ENCODE measurements at places on chromosomes 2 and 18. TPM values are rescaled to one million over a fixed set of nuclear protein-coding genes. Genes with fewer than 3 reads are reported as not detected.
A peak's percentile ranks its signal among the peaks of the same experiment; 100 is the strongest.

DNA sequence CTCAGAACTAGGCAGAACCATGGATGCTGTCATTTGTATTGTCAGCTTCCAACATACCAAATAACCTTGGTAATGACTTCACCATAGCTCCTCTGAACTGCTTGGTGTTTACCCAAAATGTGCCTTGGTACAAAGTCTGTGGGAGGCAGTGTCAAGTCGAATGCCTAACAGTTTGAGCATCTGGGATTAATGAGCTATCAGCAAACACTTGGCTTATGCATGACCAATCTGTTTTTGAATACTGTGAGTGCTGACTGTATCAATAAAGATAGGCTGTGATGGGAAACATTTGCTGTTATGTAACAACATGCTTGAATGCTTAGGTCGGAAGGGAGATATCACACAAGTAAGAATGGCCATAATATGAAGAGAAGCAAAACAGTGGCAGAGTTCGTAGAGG lies 455.4 kb downstream of the CMPK2 start:
- H3K4me3 ChIP-seq, result no peak overlapping the region
- H3K27me3 ChIP-seq, result no peaks in the 10 kb centered on the region
- no peak for DNase-seq
- H3K27ac ChIP-seq, result no peak overlapping the region
- H3K36me3 ChIP-seq, result no peaks in the 10 kb centered on the region

The DYSF gene
- 52.1 TPM for total RNA-seq

DNA sequence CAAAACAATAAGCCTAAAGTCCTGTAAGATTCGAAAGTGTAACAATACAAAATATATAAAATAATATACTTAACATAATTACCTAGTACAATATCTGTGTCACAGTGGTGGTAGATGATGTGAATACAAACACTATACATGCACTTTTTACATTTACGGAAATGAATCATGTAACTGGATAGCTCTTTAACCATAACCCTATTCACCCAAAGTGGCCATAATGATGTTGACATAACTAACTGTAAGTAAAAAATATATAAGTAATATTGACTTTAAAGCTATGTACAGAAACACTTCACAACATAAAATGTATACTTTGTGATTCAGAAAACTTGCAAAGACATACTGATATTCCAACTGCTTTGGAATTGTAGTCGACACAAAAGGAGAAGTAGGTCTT lies 616.9 kb upstream of the SLC8A1 start:
- DNase-seq, result no peak
- H3K4me1 ChIP-seq, result no peaks in the 10 kb centered on the region
- no peaks in the 10 kb centered on the region for H3K36me3 ChIP-seq
- no peaks in the 10 kb centered on the region for H3K27me3 ChIP-seq

- H3K4me1 ChIP-seq, result no peaks in the 10 kb centered on the region
- H3K27me3 ChIP-seq, result no peaks in the 10 kb centered on the region
- H3K27ac ChIP-seq, result no peak overlapping the region
- no peaks in the 10 kb centered on the region for H3K36me3 ChIP-seq
- DNase-seq, result no peak
- H3K4me3 ChIP-seq, result peak overlapping the region; percentile 42
Observed at GRCh38 chr2:189177251-189177840, 2.2 kb downstream of the COL5A2 start.

DNA sequence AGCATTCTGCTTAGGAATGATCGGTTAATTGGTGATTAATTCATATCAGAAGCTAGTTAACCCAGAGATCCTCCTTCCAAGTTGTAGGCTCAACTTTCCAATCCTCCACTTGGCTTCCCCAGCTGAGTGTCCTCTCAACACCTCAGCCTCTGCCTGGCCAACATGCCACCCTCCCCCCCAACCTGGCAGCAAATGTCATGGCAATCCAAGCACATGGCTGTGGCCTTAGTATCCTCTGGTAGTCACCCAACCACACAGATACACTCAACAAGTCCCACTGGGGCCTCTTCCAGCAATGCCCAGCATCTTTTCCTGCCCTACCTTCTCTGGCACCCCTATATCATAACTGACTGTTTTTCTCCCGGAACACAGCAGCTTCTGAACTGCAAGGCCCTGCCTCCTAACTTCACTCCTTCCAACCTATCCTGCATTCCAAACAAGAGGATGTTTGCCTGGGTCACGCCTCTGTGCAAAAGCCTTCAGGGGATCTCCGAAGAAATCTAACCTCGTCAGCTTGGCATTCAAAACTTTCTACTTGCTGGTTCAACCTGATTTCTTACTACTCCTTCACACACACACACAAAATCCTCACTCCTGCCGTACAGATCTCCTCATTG lies 195.0 kb downstream of the CYP26B1 start:
- no peak for DNase-seq
- H3K27me3 ChIP-seq, result no peaks in the 10 kb centered on the region
- no peak overlapping the region for H3K27ac ChIP-seq
- H3K4me1 ChIP-seq, result peaks cover 7% of the 10 kb centered on the region

The MC4R gene
- total RNA-seq, result not detected

GRCh38 chr2:191189112-191189635 lies 38.4 kb upstream of the STAT4 start:
- no peak overlapping the region for H3K27ac ChIP-seq
- H3K36me3 ChIP-seq, result no peaks in the 10 kb centered on the region
- DNase-seq, result no peak
- no peaks in the 10 kb centered on the region for H3K4me1 ChIP-seq

The CNTNAP5 gene
- not detected for total RNA-seq

- no peaks in the 10 kb centered on the region for H3K27me3 ChIP-seq
- no peak overlapping the region for H3K4me3 ChIP-seq
- DNase-seq, result no peak
- no peaks in the 10 kb centered on the region for H3K4me1 ChIP-seq
- H3K27ac ChIP-seq, result no peak overlapping the region
Observed at GRCh38 chr18:67599277-67599676, 82.8 kb upstream of the DSEL start.

DNA sequence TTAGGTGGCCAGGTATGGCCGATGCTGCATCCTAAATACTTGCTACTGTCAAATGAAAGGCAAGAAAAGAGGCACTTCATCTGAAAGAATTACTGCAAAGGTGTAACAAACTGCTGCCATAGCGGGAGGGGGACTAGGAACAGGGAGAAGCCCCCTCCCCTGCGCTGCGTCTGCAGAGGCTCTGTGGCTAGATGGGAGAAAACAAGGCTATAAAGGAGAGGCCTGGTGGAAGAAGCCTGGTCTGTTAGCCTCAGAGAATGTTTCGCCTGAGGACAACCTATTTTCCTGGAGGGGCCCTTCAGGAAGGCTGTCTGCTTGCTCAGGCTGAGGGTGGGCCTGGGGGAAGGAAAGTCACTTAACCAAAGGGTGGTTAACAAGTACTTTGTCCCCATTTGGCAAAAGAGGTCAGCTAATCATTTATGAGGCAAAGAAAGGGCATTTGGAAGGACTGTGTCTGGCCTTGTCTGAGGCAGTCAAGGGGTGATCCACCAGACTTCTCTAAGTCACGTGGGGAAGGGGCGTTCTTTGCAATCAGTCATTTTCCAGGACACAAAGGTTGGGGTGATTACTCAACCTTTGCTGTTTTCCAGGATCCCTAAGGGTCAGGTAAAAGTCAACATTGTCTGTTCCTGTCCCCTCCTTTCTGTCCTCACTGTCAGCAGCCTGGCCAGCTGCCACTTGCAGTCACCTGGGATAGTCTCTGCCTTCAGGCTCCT lies 103.0 kb upstream of the TMEM200C start:
- no peaks in the 10 kb centered on the region for H3K36me3 ChIP-seq
- DNase-seq, result no peak
- no peaks in the 10 kb centered on the region for H3K27me3 ChIP-seq
- H3K27ac ChIP-seq, result no peak overlapping the region
- H3K4me3 ChIP-seq, result no peak overlapping the region

The ZRANB3 gene
- 2.3 TPM for total RNA-seq

DNA sequence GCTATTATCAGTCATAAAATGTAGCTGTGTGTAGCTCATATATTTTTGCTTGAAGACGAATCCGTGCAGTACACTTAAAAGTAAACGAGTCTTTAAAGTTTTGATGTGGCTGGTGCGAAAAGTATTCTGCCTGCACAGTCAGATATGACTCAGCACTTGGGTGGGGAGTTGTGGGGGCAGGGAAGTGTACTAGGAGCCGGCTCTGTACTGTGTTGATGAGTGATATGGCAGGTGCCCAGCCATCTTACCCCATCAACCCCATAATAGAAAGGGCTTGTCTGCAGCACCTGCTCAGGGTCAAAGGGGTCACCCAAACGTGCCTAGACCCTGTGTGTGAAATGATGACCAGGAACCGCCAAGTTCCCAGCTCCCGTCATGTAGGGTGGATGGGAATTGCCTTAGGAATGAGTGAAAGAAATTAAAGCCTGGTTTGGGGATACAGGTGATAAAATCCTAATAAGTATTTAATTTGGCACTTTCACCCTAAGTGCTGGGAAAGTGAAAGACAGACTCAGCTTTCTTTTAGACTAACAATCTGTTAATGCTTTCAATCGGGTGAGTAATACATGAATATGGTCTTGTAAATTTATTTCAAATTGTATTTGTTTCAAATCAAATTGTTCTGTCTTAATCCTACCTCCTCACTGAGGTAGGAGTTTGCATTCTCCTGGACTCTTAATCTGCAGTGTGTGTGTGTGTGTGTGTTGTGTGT lies 48.0 kb downstream of the BCL2L11 start:
- H3K27ac ChIP-seq, result no peak overlapping the region
- H3K27me3 ChIP-seq, result no peaks in the 10 kb centered on the region
- H3K36me3 ChIP-seq, result peaks cover 4% of the 10 kb centered on the region
- H3K4me3 ChIP-seq, result no peak overlapping the region
- no peak for DNase-seq
- no peaks in the 10 kb centered on the region for H3K4me1 ChIP-seq

The CKAP2L gene
- total RNA-seq, result not detected

DNA sequence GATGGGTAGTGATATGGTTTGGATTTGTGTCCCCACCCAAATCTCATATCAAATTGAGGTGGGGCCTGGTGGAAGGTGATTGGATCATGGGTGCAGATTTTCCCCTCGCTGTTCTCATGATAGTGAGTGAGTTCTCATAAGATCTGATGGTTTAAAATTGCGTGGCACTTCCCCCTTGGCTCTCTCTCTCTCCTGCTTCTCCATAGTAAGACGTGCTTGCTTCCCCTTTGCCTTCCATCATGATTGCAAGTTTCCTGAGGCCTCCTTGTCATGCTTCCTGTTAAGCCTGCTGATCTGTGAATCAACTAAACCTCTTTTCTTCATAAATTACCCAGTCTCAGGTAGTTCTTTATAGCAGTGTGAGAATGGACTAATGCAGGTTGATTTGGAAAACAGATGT lies 223.2 kb upstream of the APCDD1 start:
- no peak overlapping the region for H3K27ac ChIP-seq
- no peaks in the 10 kb centered on the region for H3K36me3 ChIP-seq
- H3K27me3 ChIP-seq, result no peaks in the 10 kb centered on the region

GRCh38 chr2:9937968-9938367 lies 13.5 kb upstream of the GRHL1 start:
- no peak overlapping the region for H3K27ac ChIP-seq
- DNase-seq, result no peak
- no peak overlapping the region for H3K4me3 ChIP-seq
- H3K27me3 ChIP-seq, result no peaks in the 10 kb centered on the region

GRCh38 chr18:36582988-36583745 lies 245.6 kb downstream of the TPGS2 start:
- no peaks in the 10 kb centered on the region for H3K4me1 ChIP-seq
- H3K27ac ChIP-seq, result no peak overlapping the region

DNA sequence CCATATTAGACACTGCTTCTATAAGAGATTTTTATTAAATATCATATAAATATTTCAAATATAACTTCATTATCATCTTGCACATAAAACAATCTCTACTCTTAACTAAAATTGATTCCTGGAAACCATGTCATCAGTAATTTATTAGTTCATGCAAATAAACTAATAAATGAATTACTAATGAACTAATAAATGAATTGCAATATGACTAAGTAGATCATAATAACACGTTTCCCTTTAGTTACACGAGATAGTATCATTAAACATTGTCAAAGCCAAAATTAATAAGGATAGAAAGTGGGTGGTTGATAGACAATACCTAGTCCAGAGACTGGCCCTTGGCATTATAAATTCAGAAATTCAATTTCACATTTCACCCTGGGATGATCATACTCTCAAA lies 26.1 kb downstream of the METTL4 start:
- no peaks in the 10 kb centered on the region for H3K27me3 ChIP-seq
- no peak overlapping the region for H3K4me3 ChIP-seq
- no peaks in the 10 kb centered on the region for H3K4me1 ChIP-seq
- peaks cover 4% of the 10 kb centered on the region for H3K36me3 ChIP-seq

DNA sequence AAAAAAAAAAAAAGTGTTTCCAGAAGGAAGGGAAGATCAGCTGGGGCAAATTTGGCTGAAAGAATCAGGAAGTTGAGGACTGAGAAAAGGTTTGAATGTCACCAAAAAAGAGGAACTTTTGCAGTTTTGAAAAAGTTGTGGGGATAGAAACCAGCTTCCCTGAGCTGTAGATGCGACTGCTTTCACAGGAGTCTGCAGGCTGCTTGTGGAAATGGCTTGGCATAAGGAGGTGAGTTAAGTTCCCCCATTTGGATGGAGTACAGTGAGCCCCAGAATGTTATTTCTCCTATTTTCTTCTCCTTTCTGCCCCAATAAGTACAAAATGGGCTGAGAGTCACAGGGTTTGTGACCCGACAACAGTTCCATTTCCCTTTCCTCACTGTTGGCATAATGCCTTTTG lies 16.5 kb upstream of the ME2 start:
- no peak overlapping the region for H3K4me3 ChIP-seq
- no peaks in the 10 kb centered on the region for H3K36me3 ChIP-seq
- peaks cover 9% of the 10 kb centered on the region for H3K4me1 ChIP-seq
- no peaks in the 10 kb centered on the region for H3K27me3 ChIP-seq

The SLC4A5 gene
- total RNA-seq, result 1.3 TPM

DNA sequence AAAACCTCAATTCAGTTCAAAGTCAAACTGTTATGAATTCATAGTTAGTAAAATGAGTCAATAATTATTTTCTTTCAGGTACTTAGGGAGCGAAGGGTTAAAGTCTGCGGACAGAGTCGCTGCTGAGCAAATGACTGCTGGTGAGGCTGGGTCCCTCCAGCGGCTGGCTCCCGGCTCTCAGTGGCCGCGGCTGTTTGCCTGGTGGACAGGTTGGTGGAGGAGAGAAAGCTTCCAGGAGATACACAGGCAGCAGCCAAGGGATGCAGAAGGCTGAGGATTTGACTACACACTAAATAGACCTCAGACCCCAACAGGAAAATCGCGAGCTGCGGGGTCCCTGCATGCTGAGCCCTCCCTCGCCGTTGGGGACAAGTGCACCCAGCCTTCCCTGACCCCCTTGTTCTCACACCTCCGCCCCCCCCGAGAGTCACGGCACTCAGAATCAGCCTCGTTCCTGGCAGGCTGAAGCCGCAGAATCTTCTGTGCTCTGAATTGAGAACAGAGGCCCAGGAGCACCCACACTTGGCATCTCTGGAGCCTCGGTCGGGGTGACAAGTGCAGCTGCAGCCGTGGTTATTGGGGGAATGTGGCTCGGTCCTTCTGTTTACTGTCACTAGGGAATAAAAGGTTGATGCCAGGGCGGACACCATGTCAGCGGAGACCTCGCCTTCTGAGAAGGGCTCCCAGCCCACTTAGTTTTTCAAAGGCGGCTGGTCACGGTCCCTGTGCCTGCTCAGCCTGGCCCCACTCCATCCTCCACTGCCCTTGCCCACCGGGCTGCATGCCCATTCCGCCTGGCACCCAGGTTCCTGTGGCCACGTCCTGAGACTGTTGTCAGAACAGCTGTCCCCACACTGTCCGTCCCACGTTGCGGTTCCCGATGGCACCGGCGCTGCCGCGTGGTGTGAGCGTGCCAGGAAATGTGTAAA lies 74.0 kb downstream of the SLC66A2 start:
- H3K4me3 ChIP-seq, result no peak overlapping the region
- no peaks in the 10 kb centered on the region for H3K27me3 ChIP-seq
- no peak overlapping the region for H3K27ac ChIP-seq
- DNase-seq, result peak; percentile 30
- no peaks in the 10 kb centered on the region for H3K4me1 ChIP-seq

All from right atrium auricular region (tissue), 2 donors.